ENCODE measurements at places on chromosomes 16 and 17.

DNA sequence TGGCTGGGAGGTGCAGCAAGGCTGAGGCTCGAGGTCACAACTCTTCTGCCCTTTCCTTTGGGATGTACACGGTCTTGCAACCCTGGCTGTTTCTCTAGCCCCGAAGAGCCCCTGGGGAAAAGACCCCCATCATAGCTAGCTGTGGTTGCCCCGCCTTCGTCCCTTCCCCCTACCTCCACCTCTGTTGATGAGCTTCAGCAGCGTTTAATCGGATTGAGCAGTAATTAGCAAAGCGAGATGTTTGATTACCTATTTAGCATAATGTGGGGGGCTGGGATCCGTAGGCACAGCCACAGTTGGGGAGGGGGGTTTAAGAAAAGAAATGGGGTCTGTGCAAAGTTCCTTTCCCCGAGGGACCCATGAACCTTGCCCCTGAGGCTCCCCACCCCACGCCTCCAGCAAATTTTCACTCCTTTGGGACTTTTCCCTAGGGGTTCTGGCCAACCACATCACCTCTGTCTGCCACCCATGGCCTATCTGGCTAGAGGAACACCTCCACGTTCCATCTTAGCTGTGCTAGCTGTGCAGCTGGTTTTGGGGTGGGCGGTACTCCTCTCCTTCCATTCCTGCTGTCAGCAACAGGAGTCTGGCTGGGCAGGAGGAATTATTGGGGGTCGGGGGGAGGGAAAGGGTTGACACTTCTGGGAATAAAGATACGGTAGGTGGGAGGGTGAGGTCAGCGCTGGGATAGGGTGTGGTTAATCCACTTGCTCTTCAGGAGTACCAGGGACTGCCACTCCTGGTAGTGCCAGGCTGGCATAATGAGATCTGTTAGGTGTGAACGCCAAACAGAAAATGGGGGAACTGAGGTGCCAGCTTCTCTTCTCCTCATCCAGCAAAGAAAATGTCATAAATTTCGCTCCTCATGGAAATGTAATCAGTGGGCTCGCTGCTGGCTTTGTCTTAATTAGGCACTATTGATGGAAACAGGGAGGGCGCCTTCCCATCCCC is 1.3 kb upstream of the DNAH2 start:
- no peak for DNase-seq

- DNase-seq: no peak
Observed at GRCh38 chr17:59149841-59150511, 5.0 kb downstream of the SKA2 start.

- DNase-seq: no peak
Observed at GRCh38 chr17:75267411-75268232, 3.4 kb downstream of the MIF4GD start.

DNA sequence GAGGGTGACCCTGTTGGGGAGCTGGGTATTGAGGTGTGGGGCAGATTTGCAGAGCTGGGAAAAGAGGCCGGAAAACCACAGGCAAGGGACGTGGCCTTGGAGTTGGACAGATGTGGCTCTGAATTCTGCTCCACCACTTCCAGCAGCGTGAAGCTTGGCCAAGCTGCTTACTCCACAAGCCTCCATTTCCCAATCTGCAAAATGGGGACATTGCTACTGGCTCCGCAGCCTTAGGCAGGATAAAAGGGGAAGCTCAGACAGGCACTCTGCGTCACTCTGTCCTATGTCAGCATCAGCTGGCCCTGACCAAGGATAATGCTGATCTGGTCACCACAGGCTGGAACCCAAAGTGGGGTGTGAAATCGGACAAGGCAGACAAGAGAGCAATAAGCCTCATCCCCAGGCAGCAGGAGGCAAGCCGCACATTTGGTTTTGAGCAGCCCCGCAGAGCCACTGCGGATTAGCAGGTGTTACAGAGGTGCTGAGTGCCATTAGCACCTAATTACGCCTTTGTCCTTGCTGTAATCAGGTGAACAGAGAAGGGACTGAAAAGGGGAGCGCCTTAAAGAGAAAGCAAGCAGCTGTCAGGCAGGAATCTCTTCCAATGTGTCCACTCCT is 54.8 kb downstream of the SDK2 start:
- no peak for DNase-seq

DNA sequence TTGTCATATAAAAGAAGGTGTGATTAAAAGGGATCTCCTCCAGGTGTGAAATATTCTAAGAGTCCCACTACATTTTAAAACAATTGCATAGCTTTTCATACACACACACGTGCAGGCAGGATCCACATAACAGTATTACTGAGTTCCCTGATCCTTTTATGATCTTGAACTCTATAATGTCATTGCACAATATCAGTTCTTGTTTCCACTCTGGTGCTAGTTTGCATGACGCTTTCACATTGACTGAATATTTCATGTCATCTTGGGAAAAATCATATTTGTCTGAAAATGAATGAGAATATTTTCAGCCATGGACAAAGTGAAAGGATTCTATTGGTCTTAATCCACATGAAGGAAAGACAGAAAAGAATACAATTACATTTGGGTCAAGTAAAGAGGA is 703.8 kb downstream of the CDH8 start:
- no peak for DNase-seq

- DNase-seq: no peak
Observed at GRCh38 chr16:1036166-1036565, 36.4 kb upstream of the SSTR5 start.

DNA sequence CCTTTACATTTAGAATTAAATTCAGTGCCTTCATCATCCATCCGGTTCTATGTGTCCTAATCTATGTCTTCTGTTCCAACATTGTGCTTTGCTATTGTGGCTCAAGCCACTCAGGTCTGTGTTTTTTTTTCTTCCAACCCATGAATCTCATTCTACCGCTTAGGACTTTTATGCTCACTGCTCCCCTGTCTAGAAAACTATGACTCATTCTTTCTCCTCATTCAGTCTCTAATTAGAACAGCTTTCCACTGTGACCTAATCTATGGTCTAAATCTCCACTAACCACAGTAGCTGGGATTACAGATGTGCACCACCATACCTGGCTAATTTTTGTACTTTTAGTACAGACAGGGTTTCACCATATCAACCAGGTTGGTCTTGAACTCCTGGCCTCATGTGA is 418.7 kb downstream of the KCNJ2 start:
- DNase-seq: no peak

Measured in activated CD4-positive, alpha-beta T cell treated with anti-CD3 and anti-CD28 coated beads, Interleukin-2, amount 50 U/mL, for 4 hours (primary cell).